ENCODE measurements at places on chromosomes 2 and 18.

- no peak for DNase-seq
These were observed 64.0 kb upstream of the SMAD7 start for GRCh38 chr18:49014605-49015267.

GRCh38 chr2:68885074-68885810 lies 14.0 kb upstream of the BMP10 start:
- DNase-seq: no peak

DNA sequence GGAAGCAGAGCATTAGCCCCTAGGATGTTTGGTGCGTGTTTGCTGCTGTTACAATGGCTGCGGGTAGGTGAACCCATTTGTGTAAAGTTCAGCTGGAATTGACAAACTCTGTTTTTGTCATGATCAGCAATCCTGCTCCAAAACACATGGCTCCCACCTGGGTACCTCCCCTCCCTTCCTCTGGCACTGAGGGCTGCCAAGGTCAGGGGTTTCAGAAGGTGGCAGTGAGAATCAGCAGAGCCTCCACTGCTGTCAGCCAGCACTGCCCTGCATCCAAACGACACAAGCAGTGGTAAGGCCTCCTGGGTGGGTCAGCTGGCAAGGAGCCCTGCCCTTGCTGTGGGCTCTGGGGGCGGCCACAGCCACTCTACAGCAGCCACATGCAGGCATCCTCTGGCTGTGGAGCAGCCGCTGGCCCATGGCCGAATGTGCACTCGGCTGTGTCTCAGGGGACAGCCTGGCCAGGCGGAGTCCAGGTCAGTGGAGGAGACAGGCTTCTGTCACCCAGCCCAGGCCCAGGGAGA lies 32.8 kb upstream of the LDLRAD4 start:
- DNase-seq: no peak

DNA sequence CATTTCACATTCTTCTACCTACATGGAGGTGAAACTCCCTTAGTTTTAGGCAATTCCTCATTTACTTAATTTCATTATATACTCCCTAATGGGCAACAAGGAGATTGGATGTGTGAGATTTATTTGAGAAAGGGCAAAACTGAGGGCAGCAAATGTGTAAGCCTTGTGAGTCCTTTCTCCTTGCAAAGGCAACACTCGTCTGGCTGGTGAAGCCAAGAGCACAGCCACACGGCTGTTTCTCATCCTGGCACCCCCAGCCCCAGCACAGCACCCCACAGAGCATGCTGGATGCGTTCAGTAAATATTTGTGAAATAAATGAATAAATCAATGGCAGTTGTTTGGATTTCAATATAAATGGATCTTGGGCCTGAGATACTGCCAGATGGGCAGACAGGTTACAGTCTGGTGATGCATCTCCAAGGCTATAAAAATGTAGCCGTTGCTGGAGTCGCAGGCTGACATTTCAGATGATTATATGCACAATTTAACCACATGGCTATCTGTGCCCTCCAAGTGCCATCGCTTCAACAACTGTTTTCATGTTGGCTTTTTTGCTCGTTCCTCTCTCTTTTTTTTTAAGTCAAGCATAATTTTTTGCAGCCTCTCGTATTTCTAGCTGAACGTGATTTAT lies 154.1 kb upstream of the REV1 start:
- DNase-seq: no peak

DNA sequence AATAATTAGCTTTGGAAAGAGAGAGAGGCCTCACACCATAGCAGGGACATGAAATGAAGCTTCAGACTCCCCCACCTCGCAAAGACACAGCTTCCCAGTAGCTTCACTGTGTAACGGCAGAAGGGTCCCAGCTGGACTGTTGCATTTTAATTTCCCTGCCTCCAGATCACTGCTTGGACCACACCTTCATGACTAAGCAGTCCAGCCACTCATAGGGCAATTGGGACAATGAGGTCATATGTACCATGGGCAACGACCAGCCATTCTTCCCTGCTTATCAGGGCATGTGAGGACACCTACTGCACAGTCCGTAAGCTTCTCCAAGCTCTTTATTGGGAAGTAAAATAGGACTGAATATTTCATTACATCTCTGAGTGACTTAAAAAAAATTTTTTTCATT lies 183.0 kb downstream of the MREG start:
- no peak for DNase-seq
